ENCODE measurements at places on chromosomes 6 and 20.

- peak; percentile 28 for DNase-seq
These were observed 464.8 kb downstream of the CBLN4 start for GRCh38 chr20:55540486-55540885.

- peak; percentile 50 for DNase-seq
These were observed 36.1 kb upstream of the THBS2 start for GRCh38 chr6:169289619-169290339.

DNA sequence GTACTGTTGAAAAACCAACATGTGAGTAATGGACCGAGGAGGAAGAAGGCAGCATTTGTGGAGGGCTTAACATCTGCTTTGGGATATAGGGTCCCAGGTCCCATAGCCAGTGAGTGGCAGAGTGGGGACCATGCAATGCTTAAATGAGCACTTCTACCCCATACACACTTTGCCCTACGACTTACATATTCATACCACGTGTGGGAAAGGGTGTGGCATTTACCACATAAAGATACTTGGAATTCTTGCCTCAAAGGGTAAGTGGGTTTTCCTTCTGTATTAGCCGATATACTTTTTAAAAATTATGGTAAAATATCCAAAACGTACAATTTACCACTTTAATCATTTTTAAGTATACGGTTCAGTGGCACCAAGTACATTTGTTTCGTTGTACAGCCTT, 199.3 kb downstream of the BACH2 start:
- DNase-seq: no peak

- DNase-seq: no peak
These were observed 538.6 kb upstream of the JARID2 start for GRCh38 chr6:14707276-14707675.

- no peak for DNase-seq
These were observed 60.2 kb downstream of the MRAP2 start for GRCh38 chr6:84093441-84094435.

DNA sequence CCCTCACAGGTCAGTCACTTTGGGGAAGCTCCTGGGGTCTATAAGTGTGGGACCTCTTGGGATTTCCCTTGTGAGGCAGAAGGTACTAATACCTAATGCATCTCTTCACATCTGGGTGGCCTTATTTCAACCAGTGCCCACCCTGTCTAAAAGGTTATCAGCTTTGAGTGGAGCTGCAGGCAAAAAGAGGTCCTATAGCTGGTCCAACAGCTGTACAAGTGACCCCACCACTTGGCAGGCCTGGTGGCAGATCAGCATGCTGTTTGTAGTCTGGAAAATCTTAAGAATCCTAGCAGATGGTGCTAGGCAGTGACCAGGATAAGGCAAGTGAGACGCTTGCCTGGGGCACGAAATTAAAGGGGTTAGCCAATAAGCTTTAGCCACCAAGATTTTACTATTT, 51.6 kb upstream of the GTSF1L start:
- DNase-seq: no peak

DNA sequence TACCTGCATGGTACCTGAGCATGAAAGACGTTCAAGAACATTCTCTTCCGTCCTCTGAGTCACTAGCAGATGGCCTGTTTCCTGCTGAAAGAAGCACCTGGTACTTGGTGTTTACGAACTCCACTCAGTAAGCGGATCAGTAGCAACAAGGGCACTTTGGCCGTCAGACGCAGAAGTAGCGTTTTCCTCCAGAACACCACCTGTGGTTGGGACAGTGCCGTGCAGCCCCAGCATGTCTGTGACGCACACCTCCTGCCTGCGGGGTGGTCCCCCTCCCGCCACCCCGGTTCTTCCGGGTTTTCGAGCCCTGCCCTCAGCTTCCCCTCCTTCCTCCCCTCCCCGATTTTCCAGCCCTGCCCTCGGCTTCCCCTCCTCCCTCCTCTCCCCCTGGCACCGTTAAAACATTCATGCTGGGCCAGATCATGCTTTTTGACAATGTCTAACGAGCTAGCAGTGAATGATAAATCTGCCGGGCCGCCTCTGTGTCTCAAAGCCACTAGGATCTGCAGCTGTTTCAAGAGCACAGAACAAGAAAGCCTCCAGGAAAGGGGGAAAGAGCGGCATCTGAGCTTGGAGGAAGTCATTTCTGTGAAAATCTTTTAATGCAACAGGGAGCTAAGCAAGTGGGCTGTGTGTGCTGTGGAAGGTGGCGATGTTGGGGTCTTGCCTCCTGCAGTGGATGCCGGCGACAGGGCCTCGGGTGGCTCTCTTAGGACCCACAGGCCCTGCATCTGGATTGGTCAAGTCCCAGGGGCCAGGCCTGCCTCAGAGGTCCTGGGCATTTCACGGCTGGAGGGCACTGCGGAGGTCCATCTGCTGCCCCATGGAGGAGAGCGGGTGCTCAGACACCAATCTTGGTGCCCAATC, 207.9 kb downstream of the ERMARD start:
- no peak for DNase-seq

- DNase-seq: no peak
These were observed 1.9 kb downstream of the SDC4 start for GRCh38 chr20:45346291-45346718.

DNA sequence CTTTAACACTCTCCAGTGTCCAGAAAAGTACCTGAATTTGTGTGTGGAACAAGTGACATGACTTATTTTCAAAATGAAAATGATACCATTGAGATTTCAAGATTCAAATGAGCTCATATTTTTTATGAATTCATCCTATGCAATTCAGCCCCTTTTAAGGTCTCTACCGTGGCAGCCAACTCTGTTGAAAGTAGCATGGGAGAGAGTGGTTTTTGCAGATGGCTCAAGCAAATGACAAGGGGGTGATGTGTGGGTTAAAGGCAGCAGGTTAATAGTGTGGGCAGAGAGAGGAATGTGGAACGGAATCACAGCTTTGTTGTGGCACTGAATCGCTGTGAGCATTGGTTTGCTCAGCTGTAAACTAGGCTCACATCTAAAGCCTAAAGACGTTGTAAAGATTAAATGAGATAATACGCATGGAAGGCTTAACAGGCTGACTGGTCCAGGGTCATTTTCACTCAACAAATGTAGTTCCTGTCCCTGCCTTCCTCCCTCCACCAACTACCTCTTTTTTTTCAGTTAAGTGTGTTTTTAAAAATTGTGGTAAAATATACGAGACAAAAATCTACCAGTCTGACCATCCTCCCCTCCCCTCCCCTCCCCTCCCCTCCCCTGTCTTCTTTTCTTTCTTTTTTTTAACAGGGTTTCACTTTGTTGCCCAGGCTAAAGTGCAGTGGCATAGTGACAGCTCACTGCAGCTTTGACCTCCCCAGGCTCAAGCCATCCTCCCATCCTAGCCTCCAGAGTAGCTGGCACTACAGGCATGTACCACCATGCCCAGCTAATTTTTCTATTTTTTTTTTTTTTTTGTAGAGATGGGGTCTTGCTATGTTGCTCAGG, 114.7 kb upstream of the ZNF217 start:
- DNase-seq: no peak

DNA sequence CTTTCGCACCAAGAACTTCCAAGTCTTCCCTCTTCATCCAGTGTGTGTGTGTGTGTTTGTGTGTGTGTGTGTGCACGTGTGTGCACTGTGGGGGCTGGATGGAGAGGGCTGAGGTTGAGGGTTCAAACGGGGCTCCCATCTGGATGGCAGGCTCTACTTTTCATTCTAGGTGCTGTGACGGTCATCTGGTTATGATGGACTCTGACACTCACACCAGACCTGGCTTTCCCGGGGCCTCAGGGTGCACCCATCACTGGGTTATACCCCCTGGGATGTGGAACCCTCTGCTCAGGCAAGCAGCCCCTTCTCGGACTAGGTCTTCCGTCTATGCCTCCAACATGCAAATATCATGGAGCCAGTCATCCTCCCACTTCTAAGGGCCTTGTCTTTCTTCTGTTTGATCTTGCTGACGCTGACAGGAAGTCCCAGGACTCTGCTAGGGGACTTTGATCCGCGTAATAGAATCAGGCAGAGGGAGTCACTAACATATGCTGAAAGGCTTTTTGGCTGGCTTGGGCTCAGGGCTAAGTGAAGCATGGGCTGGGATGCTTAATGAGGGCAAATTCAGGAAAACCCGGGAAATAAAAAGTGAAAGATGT, 313.6 kb downstream of the CDC5L start:
- no peak for DNase-seq

- peak; percentile 63 for DNase-seq
These were observed 23.7 kb upstream of the TSHZ2 start for GRCh38 chr20:52948491-52948890.

DNA sequence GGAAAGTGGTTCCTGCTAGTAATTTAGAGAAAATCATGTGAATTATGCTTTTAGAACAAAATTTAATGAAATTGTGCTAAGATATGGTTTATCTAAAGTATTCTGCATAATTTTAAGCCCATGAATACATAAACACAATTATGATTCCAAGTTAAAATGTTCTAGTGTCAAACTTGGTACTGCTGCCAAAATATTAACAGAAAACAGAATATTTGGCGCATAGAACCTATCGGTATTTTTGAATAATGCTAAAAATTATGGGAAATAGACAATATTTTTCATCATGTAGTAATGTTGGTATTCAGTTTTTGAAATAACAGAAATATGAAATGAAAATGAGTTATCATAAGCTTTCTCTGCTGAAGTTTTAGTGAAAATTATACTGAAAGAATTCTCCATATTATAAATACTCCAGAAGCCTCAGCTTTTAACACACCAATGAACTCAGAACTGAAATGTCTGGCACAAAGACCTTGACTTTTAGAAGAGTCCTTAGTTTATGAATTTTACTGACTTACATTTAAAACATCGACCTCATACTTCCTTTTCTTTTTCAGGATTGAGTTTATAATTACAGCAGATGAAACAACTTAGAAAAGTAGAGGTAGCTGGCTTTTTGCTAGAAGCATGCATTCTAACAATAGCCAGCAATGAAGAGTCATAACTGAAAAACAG, 1192.3 kb upstream of the GJE1 start:
- DNase-seq: no peak

DNA sequence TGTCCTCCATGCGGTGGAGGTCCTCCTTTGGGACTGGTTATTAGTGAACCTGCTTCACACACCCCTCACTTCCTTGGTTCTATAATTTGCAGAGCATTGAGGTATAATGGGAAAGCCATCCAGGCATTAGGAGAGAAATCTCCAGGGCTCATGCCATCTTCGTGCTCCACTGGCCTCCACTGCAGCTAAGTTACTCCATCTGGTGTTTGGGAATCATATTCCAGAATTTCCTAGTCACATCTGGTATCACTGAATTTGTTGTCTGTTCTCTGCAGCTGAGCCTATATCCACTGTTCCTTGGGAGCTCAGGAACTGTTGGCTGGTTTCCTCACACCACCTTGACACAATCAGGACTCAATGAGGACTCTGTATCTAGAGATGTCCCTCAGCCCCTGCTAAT, 173.0 kb upstream of the TSHZ2 start:
- no peak for DNase-seq

GRCh38 chr6:38088010-38088409, 268.5 kb downstream of the ZFAND3 start:
- no peak for DNase-seq

DNA sequence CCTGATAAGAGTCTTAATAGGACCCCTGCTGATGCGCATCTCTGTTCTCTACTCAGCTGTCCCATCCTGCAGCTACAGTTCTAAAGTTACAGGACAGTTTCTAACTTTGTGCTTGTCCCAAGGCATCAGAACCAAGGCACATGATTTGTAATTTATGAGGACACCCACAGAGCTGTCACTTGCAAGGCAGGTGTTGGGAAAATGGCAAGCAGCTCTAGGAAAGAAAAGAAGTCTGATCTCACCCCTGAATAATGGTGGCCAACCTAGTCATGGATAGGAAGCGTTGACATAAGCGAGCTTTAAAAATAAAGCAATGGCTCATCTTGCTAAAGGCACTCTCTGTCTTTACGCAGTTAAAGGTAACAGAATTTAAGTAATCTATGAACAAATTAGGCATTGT, 127.6 kb upstream of the VGLL2 start:
- no peak for DNase-seq

GRCh38 chr20:37841971-37842370, 61.0 kb upstream of the VSTM2L start:
- no peak for DNase-seq

DNA sequence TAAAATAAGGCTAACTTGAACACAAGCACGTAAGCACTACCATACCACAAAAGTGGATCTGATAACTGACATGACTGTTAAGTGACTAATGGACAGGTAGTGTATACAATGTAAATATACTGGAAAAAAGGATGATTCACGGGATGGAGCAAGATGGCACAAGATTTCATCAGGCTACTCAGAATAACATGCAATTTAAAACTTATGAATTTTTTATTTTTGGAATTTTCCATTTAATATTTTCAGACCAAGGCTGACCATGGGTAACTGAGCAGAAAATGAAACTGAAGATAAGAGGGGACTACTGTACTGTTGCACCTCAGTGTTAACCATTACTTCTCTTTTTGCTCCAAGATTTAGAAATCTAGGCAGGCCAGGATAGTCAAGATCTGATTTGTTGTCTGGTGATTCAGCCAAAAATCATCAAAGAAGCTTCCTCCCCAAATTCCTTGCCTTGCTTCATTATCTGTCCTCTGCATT, 45.4 kb downstream of the TPBG start:
- peak; percentile 90 for DNase-seq

DNA sequence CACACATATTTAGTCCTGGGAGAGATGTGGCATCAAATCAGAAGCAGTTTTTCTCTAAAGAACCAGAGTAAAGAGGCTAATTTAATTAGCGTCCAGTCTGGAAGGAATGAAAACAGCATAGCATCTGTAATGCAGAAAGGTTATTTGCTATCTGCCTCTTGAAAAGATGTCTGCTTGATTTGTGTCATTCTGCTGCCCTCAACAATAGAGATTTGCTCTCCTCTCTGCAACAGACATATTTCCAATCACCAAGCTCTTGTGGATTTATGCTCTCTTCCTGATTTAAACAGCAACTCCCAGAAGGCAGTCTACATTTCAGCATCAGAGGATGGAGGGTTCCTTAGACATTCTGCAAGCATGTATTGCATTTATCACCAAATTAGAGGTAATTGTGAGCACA, 53.5 kb upstream of the AKAP12 start:
- no peak for DNase-seq

DNA sequence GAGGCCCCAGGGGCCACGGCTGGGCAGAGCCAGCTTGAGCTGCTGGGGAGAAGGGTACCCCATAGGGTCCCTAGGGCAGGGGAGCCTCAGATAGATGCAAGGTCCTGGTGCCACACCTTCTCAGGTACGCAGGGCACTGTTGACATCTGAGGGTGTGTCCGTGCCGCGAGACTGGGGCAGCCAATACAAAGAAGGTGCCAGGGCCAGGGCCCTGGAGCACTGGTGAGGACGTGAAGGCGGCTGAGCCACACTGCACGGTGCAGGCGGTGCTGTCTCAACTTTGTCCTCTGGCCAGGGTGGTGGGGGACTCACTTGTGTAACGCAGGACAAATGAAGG, 649 bp upstream of the LRRC73 start:
- DNase-seq: no peak

DNA sequence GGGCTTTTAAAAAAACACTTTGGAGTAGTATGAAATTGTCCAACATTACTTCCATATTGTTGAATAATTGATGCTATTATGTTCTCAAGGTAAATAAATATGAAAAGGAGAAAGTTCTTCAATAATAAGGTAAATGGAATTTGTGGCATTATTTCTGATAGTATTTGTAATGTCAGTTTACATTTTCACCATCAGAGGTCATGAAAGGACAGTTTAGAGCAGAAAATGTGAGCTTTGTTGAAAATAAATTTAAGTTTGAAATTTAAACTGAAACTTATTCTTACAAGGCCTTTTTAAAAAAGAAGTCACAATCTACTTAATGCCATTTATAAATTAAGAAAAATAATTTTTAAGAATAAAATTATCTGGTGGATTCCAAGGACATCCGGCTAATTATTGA, 15.8 kb upstream of the CEP162 start:
- no peak for DNase-seq

GRCh38 chr6:159334068-159334467, 164.9 kb downstream of the FNDC1 start:
- no peak for DNase-seq

GRCh38 chr6:96844530-96844929, 7.3 kb upstream of the GPR63 start:
- no peak for DNase-seq
